Hematopoietic multipotent progenitor cell (in vitro differentiated cells): ENCODE measurements at places on chromosomes 6 and 20.

DNA sequence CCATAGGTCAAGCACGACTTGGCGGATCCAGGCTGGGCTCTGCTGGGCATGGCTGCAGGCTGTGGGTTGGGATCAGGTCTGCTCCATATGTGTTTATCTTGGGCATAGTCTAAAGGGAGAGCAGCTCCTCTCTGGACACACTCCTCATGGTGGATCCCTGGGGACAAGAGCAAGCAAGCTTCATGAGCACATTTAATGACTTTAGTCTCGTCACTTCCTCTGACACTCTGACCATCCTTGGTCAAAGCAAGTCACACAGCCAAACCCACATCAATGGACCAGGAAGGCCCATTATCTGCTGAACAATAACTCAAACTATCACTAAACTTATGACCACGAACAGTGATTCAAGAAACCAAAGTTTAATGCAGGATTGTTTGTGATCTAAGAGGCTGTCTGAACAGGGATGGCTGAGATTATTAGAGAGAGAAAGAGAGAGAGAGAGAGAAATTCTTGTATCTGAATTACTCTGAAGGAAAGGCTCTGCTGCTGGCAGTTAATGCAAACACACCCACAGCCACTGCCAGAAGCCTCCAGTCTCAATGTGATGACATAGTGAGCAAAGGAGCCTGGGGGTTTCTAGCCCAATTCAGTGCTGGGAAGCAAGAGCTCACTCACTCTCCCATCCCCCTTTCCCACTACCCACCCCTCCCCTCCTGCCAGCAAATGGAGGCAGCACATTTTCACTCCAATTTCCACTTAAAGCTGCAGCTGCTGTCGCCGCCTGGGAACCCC is 490.2 kb upstream of the SULF2 start:
- no peak for DNase-seq

- no peak for DNase-seq
These were observed 8.5 kb downstream of the IGF2R start for GRCh38 chr6:159977255-159977903.

- DNase-seq, result no peak
These were observed 29.9 kb downstream of the SGK1 start for GRCh38 chr6:134287859-134288537.

- no peak for DNase-seq
These were observed 315.1 kb downstream of the SMOC2 start for GRCh38 chr6:168756009-168756634.

GRCh38 chr20:6501061-6501460 is 266.4 kb upstream of the BMP2 start:
- no peak for DNase-seq

DNA sequence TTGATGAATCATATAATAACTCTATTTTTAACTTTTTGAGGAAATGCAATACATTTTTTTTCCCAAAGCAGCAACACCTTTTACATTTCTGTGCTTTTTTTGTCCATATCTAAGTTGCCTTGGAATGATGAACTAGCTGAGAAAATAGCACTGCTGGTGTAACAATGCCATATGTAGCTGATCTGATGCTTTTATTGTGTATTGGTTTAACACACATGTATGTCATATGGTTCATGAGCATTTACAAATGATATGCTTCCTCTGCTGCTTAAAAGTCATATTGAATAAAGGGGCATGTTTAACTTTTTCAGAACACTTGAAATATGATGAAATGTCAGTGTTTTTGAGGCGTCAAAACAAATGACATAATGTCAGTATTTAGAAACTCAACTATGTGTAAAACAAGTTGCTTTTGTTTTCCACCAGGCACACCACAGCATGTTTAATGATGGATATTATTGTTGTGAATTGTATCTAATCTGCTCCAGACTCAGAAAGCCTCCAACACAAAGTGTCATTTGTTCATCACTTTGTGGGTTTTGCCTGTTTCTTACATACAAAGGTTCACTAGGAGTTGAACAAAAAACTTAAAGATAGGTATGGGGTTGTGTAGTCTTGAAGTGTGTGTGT is 775.8 kb upstream of the FLRT3 start:
- no peak for DNase-seq

- DNase-seq, result no peak
These were observed 40.3 kb upstream of the TENT5A start for GRCh38 chr6:81792826-81793225.

GRCh38 chr20:34362502-34363061 is 491 bp upstream of the ITCH start:
- no peak for DNase-seq

- no peak for DNase-seq
These were observed 362.6 kb downstream of the EPM2A start for GRCh38 chr6:145372671-145373151.

DNA sequence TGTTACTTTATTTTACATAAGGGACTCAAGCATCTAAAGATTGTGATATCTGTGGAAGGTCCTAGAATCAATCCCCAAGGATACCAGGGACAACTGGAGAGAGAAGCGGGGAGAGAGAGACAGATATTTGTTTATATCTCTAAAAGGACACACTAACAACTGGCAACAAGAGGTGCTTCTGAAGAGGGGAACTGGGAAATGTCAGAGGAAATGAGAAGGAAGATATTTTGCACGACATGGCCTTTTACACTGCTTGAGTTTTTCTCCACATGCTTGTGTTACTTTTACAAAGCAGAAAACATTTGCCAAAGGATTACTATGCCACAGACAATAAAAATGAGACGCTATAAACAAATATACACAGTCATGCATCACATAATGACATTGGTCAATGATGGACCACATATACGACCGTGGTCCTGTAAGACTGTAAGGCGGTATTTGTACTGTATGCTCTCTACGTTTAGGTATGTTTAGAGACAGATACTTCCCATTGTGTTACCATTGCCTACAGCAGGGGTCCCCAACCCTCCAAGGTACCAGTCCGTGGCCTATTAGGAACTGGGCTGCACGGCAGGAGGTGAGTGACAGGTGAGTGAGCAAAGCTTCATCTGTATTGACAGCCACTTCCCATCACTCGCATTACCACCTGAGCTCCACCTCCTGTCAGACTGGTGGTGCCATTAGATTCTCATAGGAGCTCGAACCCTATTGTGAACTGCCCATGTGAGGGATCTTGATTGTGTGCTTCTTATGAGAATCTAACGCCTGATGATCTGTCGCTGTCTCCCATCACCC is 64.6 kb upstream of the PTPN1 start:
- DNase-seq, result no peak

GRCh38 chr20:59738851-59739250 is 134.5 kb downstream of the PHACTR3 start:
- no peak for DNase-seq

GRCh38 chr6:109610590-109610989 is 80.4 kb downstream of the AK9 start:
- DNase-seq, result no peak

DNA sequence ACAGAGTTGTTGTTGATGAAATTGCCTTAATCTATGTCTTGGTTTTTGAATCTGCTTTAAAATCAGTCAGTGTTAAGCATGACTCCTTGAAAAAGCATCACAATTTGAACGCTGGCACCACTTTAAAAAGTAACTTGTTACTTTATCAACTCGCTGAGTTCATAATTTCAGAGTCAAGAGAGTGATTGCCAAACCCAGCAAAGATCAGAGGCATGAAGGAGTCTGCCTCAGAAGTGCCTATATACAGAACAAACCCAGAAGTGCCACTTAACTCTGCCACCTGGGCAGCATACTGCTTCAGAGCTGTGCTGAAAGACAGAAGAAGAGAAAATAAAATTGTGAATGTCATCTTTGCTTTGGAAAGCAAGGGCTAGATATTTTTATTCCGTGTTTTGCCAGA is 73.6 kb upstream of the HCRTR2 start:
- no peak for DNase-seq
